ENCODE measurements at places on chromosomes 3 and 15.

DNA sequence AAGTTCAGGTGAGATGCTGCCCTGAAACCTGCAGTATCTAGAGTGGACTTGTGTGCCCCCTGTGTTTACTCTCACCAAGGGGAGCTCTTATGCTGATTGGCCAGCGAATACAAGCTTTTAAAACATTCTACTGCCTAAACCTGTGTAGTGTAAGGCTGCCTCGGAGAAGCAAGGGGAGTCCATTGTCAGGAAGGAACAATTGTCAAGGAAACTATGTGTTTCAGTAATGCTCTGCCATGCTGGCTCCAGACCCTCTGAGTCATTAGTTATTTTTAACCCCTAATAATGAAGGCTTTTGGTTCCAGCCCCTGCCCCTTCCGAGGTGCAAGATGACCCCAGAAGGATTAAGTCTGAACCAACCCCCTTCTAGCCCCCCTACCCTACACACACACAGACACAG is 66.1 kb upstream of the CHMP2B start:
- DNase-seq, result no peak

GRCh38 chr15:73991260-73991659 is 835 bp downstream of the STOML1 start:
- no peak for DNase-seq

GRCh38 chr3:69252631-69253030 is 130.2 kb upstream of the LMOD3 start:
- no peak for DNase-seq

GRCh38 chr3:189908646-189909045 is 212.1 kb downstream of the P3H2 start:
- DNase-seq, result no peak

DNA sequence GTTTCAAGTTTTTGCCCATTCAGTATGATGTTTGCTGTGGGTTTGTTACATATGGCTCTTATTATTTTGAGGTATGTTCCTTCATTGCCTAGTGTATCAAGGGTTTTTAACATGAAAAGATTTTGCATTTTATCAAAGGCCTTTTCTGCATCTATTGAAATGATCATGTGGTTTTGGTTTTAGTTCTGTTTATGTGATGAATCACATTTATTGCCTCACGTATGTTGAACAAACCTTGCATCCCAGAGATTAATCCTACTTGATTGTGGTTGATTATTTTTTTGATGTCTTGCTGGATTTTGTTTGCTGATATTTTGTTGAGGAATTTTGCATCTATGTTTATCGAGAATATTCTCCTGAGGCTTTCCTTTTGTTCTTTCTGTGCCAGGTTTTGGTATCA is 39.4 kb downstream of the TMCO5A start:
- no peak for DNase-seq

GRCh38 chr3:135865553-135865952 is 100.0 kb upstream of the PPP2R3A start:
- DNase-seq, result no peak

DNA sequence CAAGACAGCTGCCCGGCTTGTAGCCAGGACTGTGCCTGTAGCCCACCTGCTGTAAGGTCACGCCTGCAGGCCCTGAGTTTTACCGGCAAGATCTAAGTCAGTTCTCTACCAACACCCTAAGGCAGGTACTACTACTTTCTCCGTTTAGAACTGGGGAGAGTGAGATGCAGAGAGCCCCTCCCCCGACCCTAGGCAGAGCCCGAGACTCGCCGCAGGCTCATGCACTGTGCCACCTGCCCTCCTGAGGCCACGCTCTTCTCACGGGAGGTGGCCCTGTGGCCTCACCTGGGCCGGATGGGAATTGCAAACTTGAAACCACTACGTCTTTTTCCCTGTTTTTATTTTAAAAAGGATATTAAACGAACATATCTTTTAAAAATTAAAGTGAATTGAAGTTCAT is 36.9 kb upstream of the PCSK6 start:
- no peak for DNase-seq

GRCh38 chr3:108202834-108203233 is 19.4 kb downstream of the IFT57 start:
- no peak for DNase-seq

- DNase-seq, result no peak
Measured at GRCh38 chr15:67587331-67587730, 44.8 kb downstream of the MAP2K5 start.

DNA sequence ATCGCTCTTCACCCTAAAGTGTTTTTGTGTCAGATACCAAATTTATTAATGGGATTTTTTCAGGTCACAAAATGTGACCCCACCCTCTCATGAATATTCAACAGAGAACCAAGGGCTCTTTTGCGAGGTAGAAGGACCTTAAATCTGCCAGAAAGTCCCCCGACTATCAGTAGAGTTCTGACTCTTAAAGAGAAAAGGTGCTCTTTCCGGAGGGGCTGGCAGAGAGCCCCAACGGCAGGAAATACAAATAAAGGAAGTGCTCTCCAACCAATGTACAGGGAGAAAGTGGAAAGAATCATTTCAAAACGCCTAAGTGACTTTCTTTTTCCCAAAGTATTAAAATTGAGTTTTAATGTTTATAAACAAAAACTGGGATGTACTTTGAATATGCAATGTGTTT is 517.2 kb downstream of the FOXP1 start:
- DNase-seq, result peak; percentile 58

GRCh38 chr3:70556056-70556455 is 243.6 kb upstream of the MDFIC2 start:
- DNase-seq, result no peak

GRCh38 chr3:144499001-144499930 is 527.6 kb downstream of the DIPK2A start:
- no peak for DNase-seq

GRCh38 chr3:13173186-13173585 is 100.0 kb upstream of the IQSEC1 start:
- no peak for DNase-seq

DNA sequence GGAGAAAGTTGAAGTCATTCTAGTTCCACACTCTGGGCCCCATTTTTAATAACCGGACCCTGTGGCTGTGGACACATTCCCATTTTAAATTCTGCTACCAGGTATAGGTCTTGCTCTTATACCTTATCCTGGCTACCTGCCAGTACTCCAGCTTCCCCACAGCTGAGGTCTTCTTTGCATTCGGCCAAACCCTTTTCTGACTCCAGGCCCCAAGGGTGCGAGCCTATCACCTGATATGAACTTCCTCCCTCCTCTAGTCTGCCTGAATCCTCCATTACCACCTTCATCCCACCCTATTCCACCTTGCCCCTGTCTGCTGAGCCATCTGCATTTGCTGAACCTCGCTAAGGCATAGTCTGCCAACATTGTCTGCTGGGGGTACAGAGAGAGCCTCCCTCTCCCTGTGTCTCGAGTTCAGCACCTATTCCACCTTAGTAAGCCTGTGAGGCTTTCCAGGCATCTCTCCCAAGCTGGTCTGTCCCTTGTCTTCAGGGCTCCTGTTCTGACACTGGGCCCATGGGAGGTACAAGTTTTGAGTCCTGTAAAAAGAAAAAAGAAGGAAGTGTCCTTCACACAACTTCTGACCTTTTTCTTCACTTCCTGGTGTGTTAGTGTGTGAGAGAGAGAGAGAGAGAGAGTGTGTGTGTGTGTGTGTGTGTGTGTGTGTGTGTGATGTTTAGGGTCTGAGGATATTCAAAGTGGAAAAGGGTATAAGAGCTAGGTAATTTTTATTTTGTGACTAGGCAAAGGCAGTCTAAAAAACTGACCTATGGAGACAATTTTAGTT is 27.0 kb downstream of the PDE8A start:
- DNase-seq, result no peak

- no peak for DNase-seq
Measured at GRCh38 chr3:23669541-23670255, 136.1 kb upstream of the UBE2E1 start.

DNA sequence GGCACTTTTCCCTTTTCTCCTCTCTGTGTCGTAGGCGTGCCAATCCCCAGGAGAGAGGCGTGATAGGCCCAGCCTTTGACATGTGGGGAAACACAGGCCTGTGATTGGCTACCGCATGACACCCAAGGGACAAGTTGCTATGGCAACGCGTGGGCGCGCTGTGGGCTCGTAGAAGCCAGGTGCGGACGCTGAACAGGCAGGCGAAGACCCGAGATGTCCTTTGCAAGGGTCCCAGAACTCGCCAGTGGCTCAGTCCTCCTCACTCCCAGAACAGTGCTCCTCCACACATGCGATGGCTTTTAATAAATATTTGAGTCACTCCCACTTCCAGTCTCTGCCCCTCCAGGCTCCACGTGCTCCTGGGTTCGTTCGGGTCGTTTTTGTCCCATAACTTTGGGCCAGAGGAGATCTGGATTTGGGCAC is 4.2 kb downstream of the SLC51B start:
- DNase-seq, result peak; percentile 63

DNA sequence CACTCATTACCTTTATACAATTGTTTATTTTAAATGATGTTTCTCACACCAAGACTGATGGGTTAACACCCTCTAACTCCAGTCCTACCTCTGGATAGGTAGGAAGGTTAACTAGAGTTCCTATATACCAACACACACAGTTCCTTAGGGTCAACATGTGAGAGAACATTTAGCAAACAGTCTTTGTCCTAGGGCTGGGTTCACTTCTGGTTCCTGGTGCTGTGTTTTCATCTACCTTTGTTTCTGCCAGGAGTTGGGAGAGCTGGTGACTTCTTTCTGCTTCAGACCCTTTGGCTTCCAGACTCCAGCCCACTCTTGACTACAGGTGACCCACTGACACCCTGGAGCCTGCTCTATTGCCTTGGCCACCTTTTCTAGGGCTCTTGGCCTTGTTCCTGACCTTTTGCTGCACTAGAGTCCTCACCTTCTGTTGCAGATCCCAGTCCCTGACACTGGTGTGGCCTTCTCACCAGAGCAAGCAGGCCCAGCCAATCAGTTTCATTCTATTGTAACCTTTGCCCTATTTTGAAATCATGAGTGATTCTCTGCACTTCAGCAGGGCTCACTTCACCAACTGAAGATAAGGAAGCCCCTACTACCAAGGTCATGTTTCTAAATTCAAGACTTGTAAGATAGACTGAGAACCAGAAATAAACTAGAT is 50.0 kb upstream of the SECISBP2L start:
- no peak for DNase-seq

- no peak for DNase-seq
Measured at GRCh38 chr3:45682311-45682710, 6.9 kb upstream of the SACM1L start.

DNA sequence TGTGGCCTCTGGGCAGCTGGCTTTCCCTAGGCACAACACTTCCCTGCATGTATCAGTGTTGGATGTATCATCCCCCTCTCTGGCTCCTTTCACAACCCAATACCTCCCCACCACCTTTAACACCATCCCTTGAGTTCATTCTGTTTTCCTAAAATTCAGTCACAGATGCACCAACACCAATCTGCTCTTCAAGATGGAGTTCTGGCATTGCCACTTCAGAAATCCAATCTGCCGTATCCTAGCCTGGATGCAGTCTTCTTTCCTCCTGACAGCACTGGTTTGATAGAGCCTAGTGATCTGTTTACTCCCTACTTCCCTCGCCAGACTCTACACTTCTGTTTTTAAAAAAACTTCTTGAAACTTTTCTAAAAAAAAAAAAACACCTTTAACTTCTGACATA is 21.7 kb downstream of the PXYLP1 start:
- DNase-seq, result no peak

DNA sequence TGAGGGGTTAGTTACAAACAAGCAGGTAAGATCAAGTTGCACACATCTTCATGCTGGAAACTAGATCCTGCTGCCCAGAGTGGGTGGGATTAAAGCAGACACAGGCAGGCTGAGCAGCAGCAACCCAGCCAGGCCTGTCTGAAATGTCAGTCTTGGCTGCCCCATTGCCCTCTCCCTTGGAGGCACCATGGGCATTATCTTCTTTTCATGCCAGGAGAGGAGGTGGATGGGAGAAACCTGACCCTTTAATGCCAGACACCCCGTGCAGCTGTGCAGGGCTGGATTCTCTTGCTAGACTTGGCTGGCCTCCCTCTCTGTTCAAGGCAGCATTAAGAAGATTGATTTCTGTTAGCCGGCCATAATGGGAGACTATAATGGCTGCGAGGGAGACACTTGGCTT is 23.0 kb upstream of the EPHB1 start:
- DNase-seq, result no peak

- DNase-seq, result no peak
Measured at GRCh38 chr3:73192036-73192738, 130.7 kb downstream of the EBLN2 start.

DNA sequence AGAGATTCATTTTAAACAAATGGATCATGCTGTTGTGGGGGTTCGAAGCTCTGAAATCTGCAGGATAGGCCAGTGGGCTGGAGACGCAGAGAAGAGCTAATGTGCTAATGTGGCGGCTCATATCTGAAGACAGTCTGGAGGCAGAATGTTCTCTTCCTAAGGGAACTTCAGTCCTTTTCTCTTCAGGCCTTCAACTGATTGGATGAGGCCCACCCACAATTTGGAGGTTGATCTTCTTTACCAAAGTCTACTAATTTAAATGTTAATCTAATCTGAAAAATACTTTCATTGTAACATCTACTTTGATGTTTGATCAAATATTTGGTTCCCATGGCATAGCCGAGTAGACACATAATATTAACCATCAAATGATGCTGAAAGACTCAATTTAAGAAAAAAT is 940.2 kb downstream of the ROBO1 start:
- DNase-seq, result no peak

- no peak for DNase-seq
Measured at GRCh38 chr15:69134791-69135190, 25.6 kb upstream of the GLCE start.

DNA sequence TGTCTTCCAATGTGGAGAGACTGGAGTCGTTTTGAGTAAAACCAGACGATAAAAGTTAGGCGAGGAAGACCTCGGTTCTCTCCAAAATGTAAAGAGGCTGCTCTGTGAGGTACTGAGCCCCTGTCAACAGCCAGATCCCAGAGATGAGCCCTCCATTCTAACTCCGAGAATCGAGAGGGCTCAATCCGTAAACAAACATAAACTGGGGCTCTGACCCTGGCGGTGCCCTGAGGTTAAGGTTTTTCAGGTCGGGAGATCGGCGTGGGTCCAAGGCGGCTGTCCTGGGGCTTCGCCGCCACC is 417 bp downstream of the TBCCD1 start:
- no peak for DNase-seq

DNA sequence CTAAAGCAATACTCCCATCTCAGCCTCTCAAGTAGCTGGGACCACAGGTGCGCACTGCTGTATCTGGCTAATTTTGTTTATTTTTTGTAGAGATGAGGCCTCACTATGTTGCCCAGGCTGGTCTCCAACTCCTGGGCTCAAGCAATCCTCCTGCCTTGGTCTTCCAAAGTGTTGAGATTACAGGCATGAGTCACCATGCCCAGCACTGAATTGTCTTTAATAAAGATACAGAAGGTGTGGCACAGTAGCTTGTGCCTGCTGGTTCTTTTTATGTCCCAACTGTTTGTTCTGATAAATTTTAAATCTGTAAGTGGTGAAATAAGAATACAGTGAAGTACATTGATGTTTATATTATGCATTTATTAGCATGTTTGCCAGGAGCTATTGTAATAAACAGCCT is 20.6 kb upstream of the TRAK1 start:
- no peak for DNase-seq

- DNase-seq, result peak; percentile 70
Measured at GRCh38 chr3:131033480-131034080, 6.9 kb downstream of the NEK11 start.
